GM12878 (cell line): ENCODE measurements at places on chromosomes 5 and 9.

DNA sequence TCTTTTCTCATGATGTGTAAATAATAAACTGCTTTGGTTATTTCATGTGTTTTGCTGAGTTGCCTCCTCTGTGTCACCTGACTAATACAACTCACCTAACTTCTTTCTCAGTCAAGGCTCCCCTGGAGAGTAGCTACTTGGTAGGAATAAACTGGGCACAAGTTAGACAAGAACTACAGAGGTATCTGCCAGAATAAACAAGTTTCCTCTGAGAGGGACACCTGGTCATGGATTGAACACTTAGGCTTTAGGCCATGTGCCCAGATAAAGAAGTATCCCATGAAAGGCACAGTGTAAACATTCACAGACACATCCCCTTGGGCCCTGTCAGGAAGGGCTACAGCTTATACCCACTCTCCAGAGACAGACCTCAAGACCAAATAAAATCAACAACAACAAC, 532.5 kb downstream of the KIF4B start:
- no peak for DNase-seq

- DNase-seq = no peak
These were observed 497 bp downstream of the NSA2 start for GRCh38 chr5:74767579-74767913.

- no peak for DNase-seq
These were observed 1.8 kb downstream of the PFDN1 start for GRCh38 chr5:140301136-140301535.

GRCh38 chr5:111528056-111528455, 15.7 kb upstream of the STARD4 start:
- DNase-seq = no peak
